ENCODE measurements at places on chromosomes 7 and 10.

- DNase-seq: peak; percentile 84
These were observed at the start of gene TAF3 for GRCh38 chr10:7818295-7819120. Gene TAF3, plus strand, starts transcription at chr10:7818505. Its CDS starts 205 bp downstream, at chr10:7818710.

- DNase-seq: no peak
These were observed 153.5 kb downstream of the DIP2C start for GRCh38 chr10:535952-536351.

- no peak for DNase-seq
These were observed 60.3 kb downstream of the ATOH7 start for GRCh38 chr10:68171539-68172080.

- DNase-seq: no peak
These were observed 14.3 kb downstream of the RHEB start for GRCh38 chr7:151505433-151505832.

DNA sequence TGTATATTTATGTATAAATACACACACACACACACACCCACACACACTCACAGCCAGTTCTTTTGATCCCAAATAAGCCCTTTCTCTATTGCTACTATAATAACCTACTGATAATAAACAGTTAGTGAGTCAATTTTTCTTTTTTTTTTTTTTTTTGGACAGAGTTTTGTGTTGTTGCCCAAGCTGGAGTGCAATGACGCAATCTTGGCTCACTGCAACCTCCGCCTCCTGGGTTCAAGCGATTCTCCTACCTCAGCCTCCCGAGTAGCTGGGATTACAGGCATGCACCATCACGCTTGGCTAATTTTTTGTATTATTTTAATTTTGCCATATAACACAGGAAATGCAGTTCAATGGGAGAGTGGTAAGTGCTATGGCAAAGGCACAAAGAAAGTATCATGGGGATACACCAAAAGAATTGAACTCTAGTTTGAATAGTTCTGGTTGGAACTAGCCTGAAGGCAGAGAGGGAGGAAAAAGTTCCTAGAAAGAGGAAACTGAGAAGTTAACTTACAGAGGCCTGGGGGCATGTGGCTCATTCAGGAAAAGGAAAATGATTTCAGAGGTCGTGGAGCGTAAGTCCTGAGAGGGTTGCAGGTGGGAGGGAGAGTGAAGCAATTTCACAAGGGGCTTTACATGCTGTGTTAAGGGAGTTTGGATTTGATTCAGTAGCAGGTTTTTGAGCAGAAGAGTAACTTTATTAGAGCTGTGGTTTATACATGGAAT lies 44.4 kb upstream of the JCAD start:
- DNase-seq: no peak

GRCh38 chr10:124898471-124898870 lies 43.5 kb upstream of the ZRANB1 start:
- no peak for DNase-seq

- no peak for DNase-seq
These were observed 12.9 kb downstream of the NPFFR1 start for GRCh38 chr10:70270952-70271351.

DNA sequence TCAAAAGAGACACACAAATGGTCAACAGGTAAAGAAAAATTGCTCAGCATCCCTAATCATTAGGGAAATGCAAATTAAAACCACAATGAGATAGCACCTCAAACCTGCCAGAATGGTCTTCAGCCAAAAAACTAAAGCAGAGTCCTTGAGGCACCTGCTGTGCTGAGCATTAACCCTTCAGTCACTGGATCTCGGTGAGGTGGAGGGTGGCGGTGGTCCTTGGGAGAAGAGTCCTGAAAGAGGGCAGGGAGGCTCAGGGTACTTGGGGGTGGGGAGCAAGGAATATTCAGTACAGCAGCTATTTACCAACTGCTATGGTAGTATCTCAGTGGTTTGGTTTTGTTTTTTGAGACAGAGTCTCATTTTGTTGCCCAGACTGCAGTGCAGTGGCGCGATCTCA lies 7.1 kb downstream of the KIAA1549 start:
- no peak for DNase-seq

- DNase-seq: no peak
These were observed 261.4 kb upstream of the ZWINT start for GRCh38 chr10:56622335-56622973.

- DNase-seq: no peak
These were observed 501.9 kb downstream of the INHBA start for GRCh38 chr7:41201021-41201420.

DNA sequence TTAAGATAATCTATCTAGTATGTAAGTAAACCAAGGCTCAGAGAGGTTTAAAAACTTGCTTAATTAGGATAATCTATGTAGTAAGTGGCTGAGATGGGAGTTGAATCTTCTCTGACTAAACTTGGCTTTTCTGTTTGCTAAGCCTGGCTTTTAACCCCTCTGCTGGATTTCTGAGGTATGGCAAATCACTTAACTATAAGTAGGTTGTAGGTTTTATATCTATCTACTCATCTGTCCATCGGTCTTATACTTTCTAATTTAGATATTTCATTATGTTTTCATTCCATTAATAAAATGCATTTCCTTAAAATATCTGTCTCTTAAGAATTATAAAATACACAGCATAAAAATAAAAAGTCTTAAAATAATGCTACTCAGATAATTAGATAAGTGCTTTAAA lies 59.4 kb downstream of the ST7 start:
- no peak for DNase-seq

GRCh38 chr7:149126662-149127266 lies 640 bp upstream of the ZNF425 start:
- DNase-seq: peak; percentile 64

DNA sequence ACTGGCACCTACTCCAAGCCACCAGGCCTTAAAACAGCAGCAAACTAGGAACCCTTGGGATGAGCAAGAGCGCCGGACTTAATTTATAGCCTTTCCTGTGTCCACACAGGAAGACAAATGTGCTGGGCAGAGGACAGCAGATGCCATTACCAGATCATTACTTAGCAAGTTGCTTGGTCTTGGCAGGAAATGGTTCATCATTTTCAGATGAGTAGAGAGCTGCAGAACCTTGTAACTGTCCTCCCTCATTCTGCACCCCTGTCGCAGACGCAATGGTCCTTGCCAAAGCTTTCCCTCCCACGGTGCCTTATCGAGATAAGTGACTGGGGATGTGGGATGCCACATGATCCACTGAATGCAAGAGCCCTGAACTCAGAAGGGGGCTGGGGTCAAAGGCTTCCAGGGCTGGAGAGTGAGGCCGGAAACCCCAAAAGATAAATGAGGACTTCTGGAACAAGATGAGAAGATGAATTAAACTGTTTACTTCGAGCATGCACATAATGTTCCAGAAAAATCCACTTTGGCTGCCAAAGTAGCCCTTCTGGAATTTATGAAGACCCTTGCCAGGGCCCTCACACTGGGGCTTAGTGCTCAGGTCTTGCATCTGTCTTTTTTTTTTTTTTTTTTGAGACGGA lies 145.6 kb upstream of the ZNF32 start:
- no peak for DNase-seq

DNA sequence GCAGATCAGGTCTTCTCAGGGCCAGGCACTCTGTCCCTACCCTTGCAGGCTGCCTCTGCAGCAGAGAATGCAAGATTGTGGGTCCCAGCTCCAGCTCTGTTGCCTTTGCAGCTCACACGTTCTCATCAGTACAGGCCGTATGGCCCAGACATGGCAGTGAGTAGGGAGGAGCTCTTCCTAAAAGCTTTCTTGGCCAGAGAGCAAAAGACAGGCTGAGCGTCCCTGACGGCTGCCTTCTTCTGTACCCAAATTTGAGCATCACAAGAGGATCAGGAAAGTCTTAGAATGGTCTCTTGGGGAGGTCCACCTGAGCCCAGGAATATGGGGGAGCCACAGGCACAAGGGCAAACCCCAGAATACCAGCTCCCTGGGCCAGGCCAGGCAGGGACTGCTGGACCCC lies 266.3 kb upstream of the ZMIZ1 start:
- no peak for DNase-seq

- DNase-seq: no peak
These were observed 14.2 kb upstream of the RNF32 start for GRCh38 chr7:156626220-156626895.

DNA sequence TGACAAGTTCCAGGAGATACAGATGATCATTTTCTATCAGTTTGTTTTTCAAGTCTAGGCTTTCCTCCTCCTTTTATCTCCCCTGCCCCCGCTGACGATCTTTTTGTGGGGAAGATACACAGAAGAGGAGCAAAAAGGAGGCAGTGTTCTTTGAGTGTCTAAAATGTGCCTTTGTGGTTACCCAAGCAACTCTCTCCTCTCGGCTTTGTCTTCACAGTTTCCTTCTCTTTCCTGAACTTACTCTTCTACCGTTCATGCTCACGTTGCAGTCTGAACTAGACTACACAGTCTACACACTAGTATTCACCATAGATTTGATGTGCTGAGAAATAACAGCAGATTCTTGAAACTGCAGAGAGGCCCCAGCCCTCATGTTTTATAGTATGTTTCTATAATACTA lies 23.6 kb downstream of the CEP41 start:
- no peak for DNase-seq

DNA sequence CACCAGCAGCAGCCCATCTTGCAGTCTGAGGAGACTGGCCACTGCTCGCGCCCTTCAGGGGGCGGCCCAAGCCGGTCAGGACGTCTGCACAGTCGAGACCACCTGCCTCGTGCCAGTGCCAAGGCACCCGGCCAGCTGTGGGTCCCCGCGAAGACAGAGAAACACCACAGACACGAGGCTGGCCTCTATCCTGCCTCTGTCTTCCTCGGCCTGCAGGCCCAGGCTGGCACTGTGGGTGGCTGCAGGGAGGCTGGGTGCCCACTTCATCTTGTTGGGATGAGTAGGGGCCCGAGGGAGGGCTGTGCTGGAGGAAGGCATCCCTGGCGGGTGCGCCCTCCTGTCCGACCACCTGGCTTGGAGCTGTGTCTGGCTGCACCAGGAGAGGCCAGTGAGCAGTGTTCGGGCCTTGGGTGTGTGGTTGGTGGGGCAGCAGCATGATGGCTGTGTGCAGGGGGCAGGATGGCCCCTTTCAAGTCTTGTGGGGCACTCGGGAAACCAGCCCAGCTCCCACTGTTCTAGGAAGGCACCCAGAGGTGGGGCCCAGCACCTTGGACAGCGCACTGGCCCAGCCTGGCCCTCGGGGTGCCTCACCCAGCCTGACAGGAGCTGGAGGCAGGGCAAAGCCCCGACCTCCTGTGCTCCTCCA lies 7.3 kb downstream of the DPYSL4 start:
- DNase-seq: no peak

- DNase-seq: no peak
These were observed 643 bp downstream of the SMO start for GRCh38 chr7:129188892-129189660.

DNA sequence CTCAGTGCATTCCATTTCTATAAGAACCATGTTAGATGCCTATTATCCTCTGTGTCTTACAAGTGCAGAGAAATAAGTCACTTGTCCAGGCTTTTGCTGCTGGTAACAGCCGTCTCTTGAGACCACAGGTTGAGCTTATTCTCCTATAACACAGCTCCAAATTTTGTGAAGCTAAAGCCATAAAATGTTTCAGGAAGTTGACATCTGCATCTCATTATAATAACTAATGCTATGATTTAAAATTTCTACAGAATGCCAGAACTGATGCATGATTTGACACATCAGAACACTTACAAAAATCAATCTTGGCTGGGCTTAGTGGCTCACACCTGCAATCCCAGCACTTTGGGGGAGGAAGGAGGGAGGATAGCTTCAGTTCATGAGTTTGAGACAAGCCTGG lies 986.9 kb downstream of the TYW1 start:
- no peak for DNase-seq

DNA sequence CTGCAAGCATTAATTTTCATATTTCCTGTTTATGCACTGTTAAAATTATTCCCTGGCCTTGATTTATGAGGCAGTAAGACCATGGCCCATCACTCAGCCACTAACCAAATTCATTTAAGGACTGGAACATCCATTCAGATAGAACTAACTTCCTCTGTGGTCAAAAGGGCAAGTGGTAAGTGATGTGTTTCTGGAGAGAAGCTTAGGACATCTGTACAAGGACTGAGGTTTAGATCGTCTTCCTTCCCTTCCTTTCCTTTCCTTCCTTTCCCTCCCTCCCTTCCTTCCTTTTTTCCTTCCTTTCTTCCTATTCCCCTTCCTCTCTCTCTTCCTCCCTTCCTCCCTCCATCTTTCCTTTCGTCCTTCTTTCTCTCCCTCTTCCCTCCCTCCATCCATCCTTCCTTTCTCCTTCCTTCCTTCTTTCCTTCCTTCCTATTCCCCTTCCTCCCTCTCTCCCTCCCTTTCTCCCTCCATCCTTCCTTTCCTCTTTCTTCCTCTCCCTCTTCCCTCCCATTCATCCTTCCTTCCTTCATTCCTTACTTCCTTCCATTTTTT lies 1019.4 kb downstream of the TYW1 start:
- no peak for DNase-seq

DNA sequence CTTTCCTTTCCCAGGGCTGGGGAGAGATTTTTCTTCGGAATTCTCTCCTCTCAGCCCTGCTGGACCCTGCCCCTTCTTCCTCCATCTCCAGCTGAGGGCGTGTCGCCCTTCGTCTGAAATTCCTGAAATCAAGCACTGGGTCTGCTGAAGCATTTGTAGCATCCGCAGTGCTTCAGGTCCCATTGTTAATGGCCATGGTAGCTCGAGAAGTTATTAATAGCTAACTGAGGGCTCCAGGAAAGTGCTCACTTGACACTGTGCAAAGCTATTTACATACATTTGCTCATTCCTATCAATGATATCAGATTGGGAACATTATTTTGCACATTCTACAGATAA lies 515 bp downstream of the FAM149B1 start:
- DNase-seq: no peak

- no peak for DNase-seq
These were observed 20.6 kb downstream of the SLC26A3 start for GRCh38 chr7:107782374-107782773.

- DNase-seq: no peak
These were observed 19.1 kb upstream of the ERVW-1 start for GRCh38 chr7:92496876-92497275.

GRCh38 chr10:94116848-94117247 lies 123.1 kb downstream of the PLCE1 start:
- DNase-seq: no peak

GRCh38 chr10:114384181-114384580 lies 20.1 kb downstream of the AFAP1L2 start:
- no peak for DNase-seq

DNA sequence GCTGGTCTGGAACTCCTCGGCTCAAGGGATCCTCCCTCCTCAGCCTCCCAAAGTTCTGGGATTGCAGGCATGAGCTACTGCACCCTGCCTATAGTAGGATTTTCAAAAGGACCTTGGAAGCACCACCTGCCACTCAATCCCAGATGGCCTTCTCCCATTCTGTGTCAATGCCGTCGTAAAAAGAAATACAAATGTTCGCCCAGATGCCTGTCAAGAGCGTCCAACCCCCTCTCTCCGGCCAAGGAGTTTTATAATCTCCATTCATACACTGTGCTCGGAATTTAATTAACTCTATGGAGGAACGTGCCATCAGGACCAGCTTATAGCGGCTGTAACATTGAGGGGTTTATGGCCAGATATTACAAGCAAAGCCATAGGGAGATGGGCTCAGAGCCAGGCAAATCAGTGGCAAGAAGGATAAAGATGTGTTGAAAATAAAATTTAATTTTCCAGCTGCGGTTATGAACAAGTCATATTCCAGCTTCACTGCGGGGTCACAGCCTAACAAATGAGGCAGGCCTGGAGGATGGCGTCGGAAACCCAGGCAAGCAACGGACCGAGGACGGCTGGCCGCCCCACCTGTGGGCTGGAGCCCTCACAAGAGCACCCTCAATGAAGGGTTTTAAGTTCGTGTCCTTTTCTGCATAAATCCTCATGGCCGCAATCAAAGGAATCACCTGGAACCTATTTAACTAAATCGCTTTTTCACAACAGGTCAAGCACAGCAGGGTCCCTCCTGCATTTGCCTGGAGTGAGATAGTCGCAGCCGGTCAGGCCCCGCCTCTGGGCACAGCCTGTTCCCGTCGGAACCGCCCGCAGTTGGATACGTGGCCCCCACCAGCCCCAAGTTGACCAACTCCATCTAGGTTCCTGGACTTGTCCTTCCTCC lies 374.5 kb upstream of the FOXK1 start:
- DNase-seq: no peak
